ENCODE measurements at places on chromosomes 7 and 10.
A peak's percentile ranks its signal among the peaks of the same experiment; 100 is the strongest.

DNA sequence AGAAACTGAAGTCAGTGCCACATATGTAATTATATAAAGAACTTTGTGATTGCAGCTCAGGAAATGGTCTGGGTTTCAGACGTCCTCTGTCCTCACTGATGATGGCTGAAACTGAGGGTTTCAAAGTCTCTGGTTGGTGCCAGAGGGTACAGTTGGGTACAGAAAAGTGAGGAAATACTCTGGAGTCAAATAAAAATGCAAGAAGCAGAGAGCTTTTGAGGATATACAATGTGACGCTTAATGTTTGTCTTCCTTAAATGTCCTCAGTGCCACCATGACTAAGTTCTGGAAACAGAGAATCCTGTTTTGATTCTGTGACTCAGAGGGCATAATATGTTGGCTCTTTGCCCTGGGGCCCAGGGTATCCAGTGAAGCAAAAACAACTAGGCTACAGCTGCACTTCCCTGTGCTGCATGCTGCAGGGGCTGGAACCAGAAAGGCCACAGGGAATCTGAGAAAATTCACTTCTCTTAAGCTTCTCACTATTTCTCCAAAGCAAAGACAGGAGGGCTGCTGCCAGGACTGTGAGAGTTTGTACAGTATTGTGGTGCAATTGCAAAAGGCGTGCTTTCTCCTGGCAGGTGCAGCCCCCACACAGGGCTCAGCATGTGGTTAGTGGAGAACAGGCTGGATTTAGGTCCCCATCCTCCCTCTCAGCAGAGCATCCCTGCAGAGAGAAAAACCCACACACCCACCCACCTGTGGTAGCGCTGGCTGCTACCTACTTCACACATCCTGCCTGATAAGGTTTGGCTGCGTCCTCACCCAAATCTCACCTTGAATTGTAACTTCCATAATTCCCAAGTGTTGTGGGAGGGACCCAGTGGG lies 169.5 kb upstream of the SVIL start:
- no peak for DNase-seq

DNA sequence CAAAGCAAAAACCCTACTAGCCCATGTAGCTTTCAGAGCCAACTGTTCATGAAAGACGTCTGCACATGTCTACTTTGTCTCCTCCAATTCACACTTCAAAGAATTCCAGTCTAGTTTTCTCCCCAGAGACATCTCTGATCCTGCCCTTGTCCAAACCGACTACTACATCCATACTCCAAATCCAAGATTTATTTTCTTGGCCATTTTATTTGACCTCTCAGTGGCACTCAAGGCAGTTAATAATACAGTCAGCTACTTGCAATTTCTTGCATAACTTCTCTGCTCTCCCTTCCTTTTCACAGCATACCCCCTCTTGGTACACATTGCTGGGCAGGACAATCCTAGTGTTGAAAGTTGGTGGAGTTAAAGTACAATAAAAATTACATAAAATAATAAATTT lies 170.9 kb upstream of the INHBA start:
- DNase-seq, result no peak

- DNase-seq, result no peak
Measured at GRCh38 chr7:136940122-136940521, 71.7 kb downstream of the CHRM2 start.

DNA sequence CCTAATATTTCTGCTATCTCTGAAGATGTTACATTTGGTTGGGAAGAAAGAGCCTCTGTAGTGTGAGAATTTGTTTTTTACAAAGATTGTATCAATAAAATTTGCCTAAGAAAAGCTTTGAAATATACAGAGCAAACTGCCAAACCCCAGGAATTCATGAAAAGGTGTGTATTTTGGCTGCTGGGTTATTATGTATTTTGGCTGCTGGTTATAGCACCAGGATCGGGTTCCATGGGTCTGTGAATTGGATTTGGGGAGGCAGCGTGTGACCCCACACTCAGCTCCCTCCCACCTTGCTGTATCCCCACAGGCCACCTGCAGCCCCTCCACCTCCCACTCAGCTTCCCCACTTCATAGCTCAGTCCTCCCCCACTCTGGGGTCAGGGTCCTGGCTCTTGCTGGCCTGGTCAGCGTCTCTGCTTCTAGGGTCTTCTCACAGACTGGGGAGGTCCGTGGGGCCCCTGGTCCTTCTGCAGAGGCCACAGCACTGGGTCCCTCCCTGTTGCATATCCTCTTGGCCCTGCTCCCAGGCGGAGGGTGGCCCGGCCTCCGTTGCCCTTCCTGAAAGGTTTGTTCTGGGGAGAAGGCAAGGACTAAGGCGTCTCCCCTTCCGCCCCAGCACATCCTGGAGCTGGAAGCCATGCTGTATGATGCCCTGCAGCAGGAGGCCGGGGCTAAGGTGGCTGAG lies 24.0 kb upstream of the DPYSL4 start:
- no peak for DNase-seq

GRCh38 chr7:121006711-121007315 lies 18.3 kb downstream of the CPED1 start:
- no peak for DNase-seq

DNA sequence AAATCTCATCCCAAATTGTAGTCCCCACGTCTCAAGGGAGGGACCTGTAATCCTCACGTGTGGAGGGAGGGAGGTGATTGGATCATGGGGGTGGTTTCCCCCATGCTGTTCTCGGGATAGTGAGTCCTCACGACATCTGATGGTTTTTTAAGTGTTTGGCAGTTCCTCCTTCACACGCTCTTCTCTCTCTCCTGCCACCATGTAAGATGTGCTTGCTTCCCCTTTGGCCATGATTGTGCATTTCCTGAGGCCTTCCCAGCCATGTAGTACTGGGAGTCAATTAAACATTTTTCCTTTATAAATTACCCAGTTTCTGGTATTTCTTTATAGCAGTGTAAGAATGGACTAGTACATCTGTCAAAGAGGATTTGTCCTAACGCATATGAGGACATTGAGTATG lies 59.5 kb downstream of the RGS10 start:
- DNase-seq, result no peak

DNA sequence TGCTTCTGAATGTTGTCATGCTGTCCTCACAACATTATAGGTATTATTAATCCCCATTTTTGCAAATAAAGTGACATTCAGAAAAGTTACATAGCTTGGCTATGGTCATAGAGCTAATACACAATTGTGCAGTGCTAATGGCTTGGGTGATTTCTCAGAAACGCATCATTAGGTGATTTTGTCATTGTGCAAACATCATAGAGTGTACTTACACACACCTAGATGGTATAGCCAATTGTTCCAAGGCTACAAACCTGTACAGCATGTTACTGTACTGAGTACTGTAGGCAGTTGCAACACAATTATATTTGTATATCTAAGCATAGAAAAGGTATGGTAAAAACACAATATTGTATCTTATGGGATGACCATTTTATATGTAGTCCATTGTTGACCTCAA lies 91.0 kb downstream of the BTAF1 start:
- no peak for DNase-seq

DNA sequence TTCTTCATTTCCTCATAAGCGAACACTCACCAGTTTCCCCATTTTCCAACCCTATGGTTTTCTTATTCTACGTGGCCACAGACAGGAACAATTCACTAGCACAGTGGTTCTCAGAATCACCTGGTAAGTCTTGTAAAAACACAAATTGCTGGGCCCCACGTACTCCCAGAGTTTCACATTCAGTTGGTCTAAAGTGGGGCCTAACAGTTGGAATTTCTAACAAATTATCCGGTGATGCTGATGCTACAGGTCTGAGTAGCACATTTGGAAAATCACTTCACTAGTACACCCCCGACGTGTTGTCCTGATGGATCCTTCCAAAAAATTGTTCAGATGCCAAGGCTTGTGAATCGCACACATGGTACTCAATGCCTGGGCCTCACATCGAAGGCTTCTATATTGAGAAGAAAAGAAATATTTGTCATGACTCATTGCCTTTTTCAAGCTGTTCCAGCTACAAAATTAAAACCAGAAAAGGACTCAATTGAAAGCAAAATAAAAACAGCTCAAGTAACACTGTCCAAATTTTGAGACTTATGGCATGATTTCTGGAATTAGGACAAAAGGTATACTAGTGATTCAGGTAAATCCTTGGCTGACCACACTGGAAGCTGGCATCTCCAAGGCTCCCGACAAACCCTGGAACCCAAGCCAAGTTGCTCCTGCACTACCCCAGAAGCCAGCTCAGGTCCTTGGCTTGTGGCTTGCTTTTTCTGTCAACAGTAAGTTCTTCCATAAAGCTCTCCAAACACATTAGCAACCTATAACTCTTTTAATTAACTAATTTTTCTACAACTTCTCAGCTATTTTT lies 12.9 kb upstream of the VIM start:
- no peak for DNase-seq

DNA sequence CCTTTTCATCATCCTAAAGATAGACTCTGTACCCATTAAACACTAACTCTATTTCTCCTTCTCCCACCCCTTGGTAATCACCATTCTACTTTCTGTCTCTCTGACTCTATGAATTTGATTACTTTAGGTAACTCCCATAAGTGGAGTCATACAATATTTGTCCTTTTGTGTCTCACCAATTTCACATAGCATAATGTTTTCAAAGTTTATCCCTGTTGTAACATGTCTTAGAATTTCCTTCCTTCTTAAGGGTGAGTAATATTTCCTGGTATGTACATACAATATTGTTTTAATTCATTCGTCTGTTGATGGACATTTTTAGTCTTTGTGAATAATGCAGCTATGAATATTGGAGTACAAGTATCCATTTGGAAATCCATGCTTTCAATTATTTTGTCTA lies 50.9 kb upstream of the CDCA7L start:
- no peak for DNase-seq

GRCh38 chr7:17682586-17682985 lies 257.7 kb downstream of the SNX13 start:
- DNase-seq, result no peak

DNA sequence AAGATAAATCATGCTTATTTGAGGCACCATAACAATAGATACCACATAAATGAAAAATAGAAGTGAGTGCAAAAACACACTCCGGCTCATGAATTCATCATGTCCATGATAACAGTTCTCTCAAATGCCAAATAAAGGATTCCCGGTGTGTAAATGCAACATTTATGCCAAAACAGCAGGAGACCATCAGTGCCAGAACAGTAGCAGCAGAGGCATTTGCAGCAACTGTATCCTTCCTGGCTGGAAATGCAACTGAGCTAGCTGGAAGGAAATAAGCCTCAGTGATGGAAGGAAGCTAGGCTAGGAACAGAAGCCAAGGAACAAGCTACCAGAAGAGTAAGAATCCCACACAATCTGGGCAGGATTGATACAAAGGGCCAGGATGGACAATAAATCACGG lies 79.9 kb upstream of the THSD7A start:
- no peak for DNase-seq

GRCh38 chr7:130141161-130141883 lies 63.9 kb downstream of the TMEM209 start:
- peak; percentile 51 for DNase-seq

DNA sequence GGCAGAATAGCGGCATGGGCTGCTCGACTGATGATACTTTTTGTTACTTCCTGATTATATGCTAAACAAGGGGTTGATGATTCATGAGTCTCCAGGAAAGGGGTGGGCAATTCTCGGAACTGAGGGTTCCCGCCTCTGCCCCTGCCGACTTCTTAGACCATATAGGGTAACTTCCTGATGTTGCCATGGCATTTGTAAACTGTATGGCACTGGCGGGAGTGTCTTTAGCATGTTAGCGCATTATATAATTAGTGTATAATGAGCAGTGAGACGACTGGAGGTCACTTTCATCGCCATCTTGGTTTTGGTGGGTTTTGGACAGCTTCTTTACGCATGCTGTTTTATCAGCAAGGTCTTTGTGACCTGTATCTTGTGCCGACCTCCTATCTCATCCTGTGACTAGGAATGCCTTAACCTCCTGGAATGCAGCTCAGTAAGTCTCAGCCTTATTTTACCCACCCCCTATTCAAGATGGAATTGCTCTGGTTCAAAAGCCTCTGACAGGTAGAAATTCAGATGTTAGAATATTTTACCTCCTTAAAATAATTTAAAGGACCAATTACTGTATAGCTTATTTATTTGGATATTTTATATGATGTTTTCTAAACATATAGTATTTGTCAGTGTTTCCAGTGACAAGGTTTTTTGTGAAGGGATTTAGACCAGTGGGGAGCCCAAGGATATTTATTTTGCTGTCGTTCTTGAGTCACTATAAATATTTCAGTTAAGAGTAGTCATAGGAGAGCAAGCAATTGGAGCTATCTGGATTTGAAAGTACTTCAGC lies 90.1 kb upstream of the PIK3CG start:
- DNase-seq, result no peak

- DNase-seq, result no peak
Measured at GRCh38 chr7:122893486-122893885, 7.2 kb upstream of the CADPS2 start.

DNA sequence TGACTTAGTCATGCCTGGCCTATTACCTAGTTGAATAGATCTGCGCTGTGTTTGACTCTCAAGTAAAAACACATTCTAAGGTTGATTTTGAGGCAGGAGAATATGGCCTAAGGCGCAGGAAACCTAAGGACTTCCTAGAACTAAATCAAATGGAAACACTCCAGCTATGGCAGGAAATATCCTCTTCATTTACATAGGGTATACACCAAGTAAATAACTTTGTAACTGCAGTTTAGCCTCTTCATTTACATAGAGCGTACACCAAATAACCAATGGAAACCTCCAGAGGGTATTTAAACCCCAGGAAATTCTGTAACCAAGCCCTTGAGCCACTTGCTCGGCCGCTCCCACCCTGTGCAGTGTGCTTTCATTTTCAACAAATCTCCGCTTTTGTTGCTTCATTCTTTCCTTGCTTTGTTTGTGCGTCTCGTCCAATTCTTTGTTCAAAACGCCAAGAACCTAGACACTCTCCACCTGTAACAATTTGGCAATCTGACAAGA lies 35.6 kb upstream of the XRCC2 start:
- no peak for DNase-seq

DNA sequence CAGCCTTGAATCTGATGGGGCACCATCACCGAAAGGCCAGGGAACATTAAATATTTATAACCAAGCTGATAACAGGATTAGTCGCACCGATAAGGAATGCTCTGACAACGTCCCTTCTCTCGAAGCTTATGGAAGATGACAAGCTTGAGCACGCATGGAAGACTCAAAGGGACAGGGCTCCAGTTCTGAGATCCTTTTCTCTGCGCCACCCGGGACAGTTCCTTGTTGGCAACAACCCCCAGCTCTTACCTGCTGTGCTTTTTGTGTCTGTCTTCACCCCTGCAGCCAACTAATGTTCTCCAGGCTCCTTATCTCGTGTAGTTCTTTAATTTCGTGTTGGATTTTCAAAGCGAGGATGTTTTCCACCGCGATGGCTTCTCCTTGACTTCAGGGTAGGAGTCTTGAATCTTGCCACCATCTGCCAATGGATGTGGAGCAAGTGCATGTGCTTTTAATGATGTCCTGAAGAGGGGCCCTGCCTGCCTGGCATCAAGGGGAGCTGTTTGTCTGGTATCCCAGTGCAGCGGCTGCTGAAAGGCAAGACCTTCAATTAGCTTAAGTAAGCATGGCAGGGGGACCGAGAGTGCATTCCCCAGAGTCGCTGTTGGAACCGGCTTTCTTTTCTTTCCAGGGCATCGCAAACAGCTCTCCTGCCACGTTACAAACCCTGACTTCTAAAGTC lies 354 bp upstream of the FERD3L start:
- DNase-seq, result no peak

Data from globus pallidus (tissue), 1 donor.